Activated naive CD4-positive, alpha-beta T cell treated with anti-CD3 and anti-CD28 coated beads, Interleukin-2, amount 10 ng/mL, durations not matched to agents 7 days and 5 days (primary cell): ENCODE measurements at places on chromosomes 16 and 17.
A peak's percentile ranks its signal among the peaks of the same experiment; 100 is the strongest.

DNA sequence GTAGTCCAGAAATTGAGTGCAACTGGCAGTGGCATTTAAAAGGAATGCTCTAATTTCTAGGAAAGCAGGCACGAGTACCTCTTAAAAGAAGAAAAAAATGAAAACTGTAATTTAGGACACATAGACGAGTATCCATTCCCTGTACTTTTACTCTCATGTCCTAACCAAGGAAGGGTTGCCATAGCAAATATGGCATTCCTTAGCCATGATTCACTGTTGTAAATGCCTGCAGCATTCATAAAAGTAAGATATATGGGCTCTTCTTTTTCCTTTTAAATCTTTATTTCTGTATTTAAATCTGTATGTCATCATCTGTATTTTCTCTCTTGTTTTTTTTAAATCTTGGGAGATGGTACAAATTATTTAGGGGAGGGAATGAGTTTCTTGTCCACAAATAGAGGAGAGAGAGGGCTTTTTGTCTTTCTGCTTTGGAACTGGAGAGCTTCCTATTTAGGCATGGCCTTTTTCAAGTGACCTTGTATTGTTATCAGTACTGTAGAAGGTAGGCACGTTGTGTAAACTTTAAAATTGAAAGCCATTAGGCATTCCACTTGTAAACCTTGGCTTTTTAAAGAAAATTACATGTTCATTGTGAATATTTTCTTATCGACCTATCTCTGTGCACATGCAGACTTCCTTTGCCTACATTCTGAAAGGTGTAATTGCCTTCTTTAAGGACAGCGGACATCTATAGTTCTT lies 50.0 kb downstream of the TENT4B start:
- no peak for DNase-seq

GRCh38 chr16:70726892-70727361 lies 41.1 kb upstream of the MTSS2 start:
- DNase-seq: no peak

DNA sequence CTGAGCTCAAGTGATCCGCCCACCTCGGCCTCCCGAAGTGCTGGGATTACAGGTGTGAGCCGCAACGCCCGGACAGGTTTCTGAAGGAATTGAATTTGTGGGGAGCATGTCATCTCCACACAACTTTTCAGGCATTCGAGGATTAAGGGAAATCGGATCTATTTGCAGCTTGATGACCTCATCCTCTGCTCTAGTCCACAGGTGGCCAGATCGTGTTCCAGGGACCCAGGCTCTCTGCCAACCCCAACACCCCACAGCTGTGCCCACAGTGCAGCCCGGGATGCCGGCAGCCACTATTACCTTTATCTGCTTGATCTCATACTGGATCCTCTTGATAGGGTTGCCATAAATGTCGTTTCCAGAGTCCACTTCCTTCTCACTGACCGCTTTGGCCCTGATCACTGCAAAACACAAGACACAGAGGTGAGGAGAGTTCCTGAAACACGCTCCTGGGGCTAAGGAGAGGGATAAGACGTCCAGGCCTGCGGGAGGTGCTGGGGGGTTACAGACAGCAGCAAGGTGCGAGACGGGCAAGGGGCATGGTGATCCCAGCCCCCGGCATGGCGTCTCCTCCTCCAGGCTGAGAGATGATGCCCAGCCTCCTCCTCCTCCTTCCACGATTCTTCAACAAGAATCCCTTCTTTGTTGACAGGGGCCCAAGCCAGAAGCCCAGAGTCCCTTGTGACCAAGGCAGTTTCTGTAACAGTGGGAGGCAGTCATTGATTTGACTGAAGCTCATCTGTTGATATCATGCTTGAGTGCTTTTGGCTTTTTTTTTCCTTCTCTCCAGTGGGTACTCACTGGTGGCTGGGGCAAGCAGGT lies 29.3 kb downstream of the CEP295NL start:
- no peak for DNase-seq

DNA sequence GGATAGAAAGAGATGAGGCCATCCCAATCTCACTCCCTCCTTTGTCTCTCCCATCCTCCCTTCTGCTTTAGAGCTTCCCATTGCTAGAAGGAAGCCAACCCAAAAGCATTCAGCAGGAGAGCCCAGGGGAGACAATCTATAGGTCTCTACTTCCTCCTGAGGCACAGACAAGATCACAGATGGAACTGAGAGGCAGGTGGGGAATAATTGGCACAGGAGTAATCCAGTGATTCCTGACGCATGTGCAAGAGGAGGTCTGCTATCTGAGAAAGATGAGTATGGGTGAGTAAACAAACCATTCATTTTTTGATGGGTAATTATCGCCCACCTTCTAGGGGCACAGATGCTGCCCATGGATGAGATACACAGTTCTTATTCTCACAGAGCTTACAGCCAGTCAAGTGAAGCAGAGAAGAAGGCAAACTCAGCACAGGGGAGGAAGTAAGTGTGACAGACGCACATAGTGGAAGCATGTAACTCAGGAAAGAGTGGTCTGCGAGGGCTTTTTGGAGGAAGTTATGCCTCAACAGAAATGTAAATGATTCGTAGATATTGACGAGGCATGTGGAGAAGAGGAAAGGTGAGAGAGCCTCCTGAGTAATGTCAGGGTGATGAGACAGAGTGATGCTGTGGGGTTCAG lies 88.9 kb upstream of the HLF start:
- no peak for DNase-seq

GRCh38 chr17:70414300-70414699 lies 245.0 kb downstream of the KCNJ2 start:
- no peak for DNase-seq

- no peak for DNase-seq
Measured at GRCh38 chr17:71494062-71494855, 626.6 kb upstream of the SOX9 start.

DNA sequence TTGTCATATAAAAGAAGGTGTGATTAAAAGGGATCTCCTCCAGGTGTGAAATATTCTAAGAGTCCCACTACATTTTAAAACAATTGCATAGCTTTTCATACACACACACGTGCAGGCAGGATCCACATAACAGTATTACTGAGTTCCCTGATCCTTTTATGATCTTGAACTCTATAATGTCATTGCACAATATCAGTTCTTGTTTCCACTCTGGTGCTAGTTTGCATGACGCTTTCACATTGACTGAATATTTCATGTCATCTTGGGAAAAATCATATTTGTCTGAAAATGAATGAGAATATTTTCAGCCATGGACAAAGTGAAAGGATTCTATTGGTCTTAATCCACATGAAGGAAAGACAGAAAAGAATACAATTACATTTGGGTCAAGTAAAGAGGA lies 703.8 kb downstream of the CDH8 start:
- DNase-seq: no peak

GRCh38 chr17:40646791-40647623 lies 611 bp downstream of the SMARCE1 start:
- DNase-seq: peak; percentile 65

GRCh38 chr17:44587339-44587738 lies 30.1 kb downstream of the FZD2 start:
- DNase-seq: no peak

DNA sequence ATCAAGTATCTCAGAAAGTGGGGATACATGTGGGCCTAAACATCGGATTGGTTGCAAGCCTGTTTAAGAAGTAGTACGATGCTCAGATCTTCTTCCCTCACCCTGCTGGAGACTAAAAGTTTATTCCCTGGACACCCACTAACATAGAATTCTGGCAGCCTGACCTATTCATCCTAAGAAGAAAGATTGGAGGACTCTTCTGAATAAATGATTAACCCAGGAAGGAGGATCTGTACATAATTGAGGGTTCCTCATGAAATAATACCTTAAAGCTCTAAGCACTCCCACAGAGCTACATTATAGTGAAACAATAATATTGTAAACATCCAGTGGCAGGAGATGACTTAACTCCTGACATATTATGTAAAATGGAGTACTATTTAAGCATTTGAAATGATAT lies 111.7 kb downstream of the NLK start:
- DNase-seq: no peak

- DNase-seq: no peak
Measured at GRCh38 chr16:9107025-9107970, 15.9 kb downstream of the HAPSTR1 start.

- DNase-seq: no peak
Measured at GRCh38 chr16:10100829-10101228, 81.4 kb downstream of the GRIN2A start.

DNA sequence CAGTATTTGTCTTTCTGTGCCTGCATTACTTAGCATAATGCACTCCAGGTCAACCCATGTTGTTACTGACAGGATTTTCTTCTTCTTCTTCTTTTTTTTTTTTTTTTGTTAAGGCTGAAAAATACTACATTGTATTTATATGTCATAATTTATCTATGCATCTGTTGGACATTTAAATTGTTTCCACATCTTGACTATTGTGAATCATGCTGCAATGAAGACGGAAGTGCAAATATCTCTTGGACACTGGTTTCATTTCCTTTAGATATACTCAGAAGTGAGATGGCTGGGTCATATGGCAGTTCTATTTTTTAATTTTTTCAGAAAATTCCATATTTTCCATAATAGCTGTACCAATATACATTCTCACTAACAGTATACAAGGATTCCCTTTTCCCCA lies 272.7 kb upstream of the PMFBP1 start:
- DNase-seq: no peak

DNA sequence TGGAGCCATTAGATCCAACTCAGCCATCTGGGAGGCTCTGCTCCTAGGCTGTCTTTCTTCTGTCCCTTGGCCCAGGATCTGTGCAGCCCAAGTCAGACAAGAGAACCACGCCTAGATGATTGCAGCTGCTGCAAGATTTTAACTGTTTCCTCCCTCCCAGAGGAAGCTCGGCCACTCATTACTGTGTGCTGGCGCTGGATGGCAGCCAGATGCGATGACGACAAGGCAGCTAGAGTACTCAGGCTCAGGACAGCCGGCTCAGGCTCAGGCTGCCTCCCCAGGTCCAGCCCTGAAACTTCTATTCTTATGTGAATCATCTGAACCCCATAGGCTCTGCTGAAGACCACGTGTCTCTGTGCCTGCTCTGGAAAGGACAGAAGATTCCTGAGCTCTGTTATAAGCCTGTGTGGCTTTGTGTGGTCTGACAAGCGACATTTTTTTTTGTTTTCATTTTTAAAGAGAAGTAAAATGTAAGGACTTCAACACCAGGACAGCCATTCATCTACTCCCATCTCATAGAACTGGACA lies 32.1 kb upstream of the FBXW10B start:
- DNase-seq: peak; percentile 54

DNA sequence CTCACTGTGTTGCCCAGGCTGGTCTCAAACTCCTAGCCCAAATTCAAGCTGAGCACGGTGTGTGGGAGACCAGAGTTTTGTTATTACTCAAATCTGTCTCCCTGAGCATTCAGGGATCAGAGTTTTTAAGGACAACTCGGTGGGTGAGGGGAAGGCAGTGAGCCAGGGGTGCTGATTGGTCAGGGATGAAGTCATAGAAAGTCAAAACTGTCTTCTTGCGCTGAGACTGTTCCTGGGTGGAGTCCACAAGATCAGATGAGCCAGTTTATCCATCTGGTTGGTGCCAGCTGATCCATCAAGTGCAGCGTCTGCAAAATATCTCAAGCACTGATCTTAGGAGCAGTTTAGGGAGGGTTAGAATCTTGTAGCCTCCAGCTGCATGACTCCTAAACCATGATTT lies 346.3 kb downstream of the TMEM114 start:
- DNase-seq: no peak

- no peak for DNase-seq
Measured at GRCh38 chr17:63639125-63639524, 16.9 kb downstream of the MAP3K3 start.

DNA sequence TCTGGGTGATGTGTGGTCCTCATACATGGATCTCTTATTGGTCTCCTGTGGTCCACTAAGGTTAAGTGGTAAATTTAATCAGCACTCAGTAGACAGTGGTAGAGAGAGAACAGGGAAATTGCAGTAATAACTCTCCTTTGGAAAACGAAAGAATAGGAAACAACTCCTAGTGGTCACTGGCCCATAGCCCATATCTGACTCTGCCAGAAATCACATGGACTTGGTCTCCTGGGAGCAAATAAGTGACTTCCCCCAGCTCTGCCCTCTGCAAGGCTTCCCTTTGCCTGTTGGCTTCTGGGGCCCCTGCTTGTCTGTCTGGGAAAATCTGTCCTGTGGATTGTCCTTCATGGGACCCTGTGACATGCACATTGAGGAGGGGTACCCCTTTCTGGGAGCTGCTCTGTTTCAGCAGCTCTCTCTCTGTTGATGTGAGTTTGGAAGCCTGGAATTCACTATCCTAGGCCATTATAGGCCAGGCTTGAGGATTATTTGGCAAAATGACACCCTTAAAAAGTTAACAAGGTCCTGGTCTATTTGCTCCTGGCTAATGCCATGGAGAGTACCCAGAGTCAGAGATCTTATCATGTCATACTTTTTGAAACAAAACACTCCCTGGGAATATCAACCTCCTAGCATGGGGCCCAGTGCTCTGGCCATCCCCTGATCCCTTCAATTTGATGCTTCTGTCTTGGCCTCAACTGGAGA lies 58.0 kb upstream of the HNF1B start:
- no peak for DNase-seq

- DNase-seq: no peak
Measured at GRCh38 chr16:71460236-71460635, 1.8 kb downstream of the ZNF23 start.

- DNase-seq: no peak
Measured at GRCh38 chr16:15807603-15808009, 49.2 kb downstream of the MYH11 start.

- DNase-seq: no peak
Measured at GRCh38 chr16:77660311-77660710, 62.0 kb upstream of the NUDT7 start.

GRCh38 chr17:28749516-28750177 lies 5.8 kb downstream of the TRAF4 start:
- no peak for DNase-seq

GRCh38 chr17:56939869-56940484 lies 20.9 kb downstream of the COIL start:
- no peak for DNase-seq

GRCh38 chr16:6574146-6574545 lies 758.5 kb upstream of the RBFOX1 start:
- no peak for DNase-seq

- DNase-seq: peak; percentile 14
Measured at GRCh38 chr17:81000631-81001357, 9.2 kb downstream of the CHMP6 start.

- no peak for DNase-seq
Measured at GRCh38 chr17:47692895-47693730, 848 bp upstream of the TBKBP1 start.

DNA sequence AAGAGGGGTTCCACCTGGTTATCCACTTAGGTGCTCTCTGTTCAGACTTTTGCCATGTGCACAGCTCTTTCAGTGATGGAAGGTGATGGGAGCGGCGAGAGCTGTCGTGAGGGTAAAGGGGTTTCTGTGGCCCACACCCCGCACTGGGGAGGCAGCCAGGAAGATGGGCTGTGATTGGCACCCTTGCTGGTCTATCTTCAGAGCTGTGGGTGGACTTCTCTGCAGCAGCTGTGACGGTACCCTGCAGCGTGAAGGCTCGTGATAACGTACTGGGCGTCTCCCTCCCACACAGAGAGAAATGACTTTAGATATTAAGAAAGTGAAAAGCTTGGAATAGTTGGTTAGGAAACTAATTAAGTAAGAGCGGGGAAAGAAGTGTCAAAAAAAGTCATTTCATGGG lies 45.8 kb downstream of the MPRIP start:
- no peak for DNase-seq

GRCh38 chr17:753418-753817 lies 1.4 kb upstream of the GEMIN4 start:
- no peak for DNase-seq

- no peak for DNase-seq
Measured at GRCh38 chr16:76947749-76948148, 243.2 kb upstream of the MON1B start.

GRCh38 chr16:4370570-4371356 lies 885 bp upstream of the VASN start:
- DNase-seq: no peak
